ENCODE measurements at places on chromosomes 6 and 20.
A peak's percentile ranks its signal among the peaks of the same experiment; 100 is the strongest.

- no peak for DNase-seq
Observed at GRCh38 chr6:44052419-44053023, 74.7 kb downstream of the MRPL14 start.

DNA sequence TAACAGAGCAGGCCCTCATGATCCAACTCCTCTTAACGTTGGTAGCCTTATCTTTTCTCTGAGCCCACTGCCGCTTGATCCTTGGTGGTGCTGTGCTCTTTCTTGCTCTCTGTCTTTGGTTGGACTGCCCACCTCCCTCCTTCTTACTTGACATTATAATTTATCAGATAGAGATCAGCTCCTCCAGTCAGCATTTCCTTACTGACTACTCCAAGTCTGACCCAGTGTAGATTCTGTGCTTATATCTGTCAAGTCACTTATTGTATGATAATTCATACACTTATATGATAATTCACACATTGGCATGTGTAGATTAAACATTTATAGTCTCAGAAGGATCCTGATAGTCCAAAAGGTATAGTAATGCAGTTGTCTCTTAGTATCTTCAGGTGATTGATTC lies 18.1 kb downstream of the PTPRA start:
- DNase-seq: no peak

- peak; percentile 44 for DNase-seq
Observed at GRCh38 chr6:52233975-52234823, 10.1 kb downstream of the IL17F start.

GRCh38 chr6:142307963-142308748 lies 6.3 kb downstream of the ADGRG6 start:
- no peak for DNase-seq

GRCh38 chr6:158539413-158539812 lies 20.5 kb upstream of the TMEM181 start:
- no peak for DNase-seq

GRCh38 chr6:34285448-34286164 lies 36.8 kb upstream of the SMIM29 start:
- no peak for DNase-seq

DNA sequence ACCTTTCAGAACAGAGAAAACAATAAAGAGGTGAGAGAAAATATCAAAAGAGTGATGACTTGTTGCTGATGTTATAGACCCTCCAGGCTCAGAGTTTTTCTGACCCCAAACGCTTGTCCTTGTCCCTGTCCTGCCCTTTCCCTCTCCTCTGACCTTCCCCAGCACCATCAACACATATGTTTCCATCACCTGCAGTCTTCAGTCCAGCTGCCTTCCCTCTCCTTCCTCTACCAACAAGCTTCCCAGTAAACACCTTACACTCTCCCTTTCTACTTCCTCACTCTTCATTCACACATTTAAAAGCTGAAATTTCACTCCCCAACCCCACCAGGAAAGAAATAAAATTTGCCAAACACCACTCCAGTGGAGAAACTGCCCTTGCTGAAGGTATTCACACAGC lies 25.4 kb upstream of the AFDN start:
- no peak for DNase-seq

DNA sequence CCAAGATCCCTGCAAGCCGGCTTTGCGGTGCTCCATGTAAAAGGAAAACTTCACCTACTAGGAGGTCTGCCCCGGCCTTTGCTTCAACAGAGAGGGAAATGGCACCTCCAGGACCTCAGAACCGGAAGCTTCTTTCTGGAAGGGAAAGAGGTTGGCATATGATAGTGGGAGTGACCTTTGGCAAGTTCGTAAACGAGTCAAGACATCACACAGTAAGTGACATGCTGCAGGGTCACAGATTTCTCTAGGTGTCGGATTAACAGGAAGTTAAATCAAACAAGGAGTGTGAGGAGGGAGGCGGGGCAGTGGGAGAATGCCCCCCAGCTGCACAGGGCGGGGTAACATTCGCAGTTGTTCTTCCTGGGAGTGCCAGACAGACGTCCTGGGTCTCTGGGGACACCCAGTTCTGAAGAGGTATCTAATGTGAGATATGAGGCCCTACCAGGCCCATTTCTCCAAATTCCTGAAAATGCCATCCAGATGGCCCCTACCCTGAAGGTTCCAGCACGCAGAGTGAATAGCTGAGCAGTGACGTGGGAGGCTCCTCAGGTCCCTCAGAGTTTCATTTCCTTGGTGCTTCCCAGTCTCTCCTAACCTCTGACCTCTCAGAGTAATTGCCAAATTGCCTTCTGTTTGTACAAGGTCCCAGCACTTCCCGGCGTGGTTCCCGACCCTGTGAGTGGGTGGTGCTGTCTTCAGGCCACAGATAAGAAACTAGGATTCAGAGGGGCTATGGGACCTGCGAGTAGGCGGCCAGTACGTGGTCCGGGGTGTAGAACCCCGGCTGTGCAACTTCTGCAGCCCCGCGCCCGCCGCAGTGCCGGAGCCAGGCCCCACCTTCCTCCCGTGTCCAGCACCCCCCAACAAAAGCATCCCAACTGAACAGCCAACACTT lies 1.9 kb downstream of the RRBP1 start:
- DNase-seq: no peak

GRCh38 chr6:7975764-7976146 lies 65.2 kb upstream of the TXNDC5 start:
- DNase-seq: no peak

DNA sequence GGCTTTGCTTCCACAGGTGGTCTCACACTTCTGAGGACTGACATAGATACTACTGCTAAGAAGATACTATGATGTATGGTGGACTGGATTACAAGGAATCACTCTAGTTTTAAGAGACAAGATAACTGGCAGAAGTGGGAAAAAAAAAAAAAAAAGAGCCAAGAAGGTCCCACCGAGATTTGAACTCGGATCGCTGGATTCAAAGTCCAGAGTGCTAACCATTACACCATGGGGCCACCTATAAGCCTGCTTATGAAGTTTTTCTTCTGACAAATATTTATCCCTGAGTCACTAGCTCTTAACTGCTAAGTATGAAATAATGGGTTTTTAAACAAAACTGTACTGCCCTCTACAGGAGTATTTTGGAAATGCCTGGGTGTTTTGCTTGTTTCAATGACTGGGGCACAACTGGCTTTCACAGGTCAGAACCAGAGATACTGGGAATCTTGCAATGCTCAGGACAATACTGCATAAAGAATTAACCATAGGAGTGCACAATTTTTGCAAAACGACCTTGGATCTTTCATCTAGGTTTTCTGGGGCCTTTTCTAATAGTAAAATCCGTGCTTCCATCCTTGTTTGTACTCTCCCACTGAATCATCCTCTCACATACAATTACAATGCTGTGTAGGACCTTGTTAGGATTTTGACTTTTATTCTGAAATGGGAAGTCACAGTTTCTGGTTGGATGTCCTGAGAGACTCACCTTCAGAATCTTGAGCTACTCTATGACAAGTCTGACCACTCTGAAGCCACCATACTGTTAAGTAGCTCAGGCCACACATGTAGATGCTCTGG lies 116.3 kb downstream of the OR2B2 start:
- DNase-seq: peak; percentile 67

GRCh38 chr6:33595001-33595846 lies 15.1 kb upstream of the BAK1 start:
- no peak for DNase-seq

- DNase-seq: no peak
Observed at GRCh38 chr6:170180671-170181337, 110.1 kb downstream of the DLL1 start.

- DNase-seq: no peak
Observed at GRCh38 chr6:24768361-24768760, 6.4 kb upstream of the GMNN start.

- no peak for DNase-seq
Observed at GRCh38 chr6:12009876-12010634, 2.1 kb upstream of the HIVEP1 start.

- DNase-seq: peak; percentile 91
Observed at GRCh38 chr6:33840048-33840926, 36.5 kb upstream of the MLN start.

GRCh38 chr6:39934131-39934757 lies at the start of gene MOCS1:
MOCS1 (minus strand) TSS chr6:39934462; CDS start chr6:39934417, 45 bp downstream.
- peak; percentile 18 for DNase-seq

DNA sequence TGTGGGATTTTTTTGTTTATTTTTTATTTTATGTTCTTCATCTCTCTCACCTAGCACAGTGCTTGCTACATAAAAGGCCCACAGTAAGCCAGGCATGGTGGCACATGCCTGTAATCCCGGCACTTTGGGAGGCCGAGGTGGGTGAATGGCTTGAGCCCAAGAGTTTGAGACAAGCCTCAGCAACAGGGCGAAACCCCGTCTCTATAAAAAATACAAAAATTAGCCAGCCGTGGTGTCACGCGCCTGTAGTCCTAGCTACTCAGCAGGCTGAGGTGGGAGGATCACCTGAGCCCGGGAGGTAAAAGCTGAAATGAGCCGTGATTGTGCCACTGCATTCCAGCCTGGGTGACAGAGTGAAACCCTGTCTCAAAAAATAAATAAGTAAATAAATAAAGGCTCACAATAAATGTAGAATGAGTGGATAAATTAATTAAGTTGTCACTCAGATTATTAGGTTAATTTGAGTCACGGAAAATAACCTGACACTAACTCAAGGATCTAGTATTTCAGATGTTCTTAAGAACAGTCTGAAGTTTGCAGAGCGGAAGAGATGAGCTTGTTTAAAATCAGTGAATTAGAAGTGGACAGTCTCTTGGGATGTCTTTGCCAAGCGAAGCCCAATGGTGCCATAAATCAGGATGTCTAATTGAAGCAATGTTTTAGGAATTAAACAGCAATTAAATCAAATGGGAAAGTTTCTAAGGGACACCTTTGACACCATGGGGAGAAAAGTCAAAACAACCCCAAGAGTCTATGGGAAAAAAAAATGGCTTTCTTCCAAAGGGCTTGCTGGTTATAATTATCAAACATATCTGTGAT lies 214.4 kb downstream of the ZNF217 start:
- DNase-seq: no peak

- no peak for DNase-seq
Observed at GRCh38 chr6:167691533-167692312, 135.0 kb upstream of the AFDN start.

GRCh38 chr6:44267252-44267651 lies 1.9 kb upstream of the NFKBIE start:
- no peak for DNase-seq

- DNase-seq: no peak
Observed at GRCh38 chr6:125367036-125367782, 65.4 kb upstream of the HDDC2 start.

GRCh38 chr20:6122873-6123648 lies at the start of gene FERMT1:
FERMT1 (minus strand) TSS chr20:6123030; CDS start chr20:6119554, 3,476 bp downstream.
- DNase-seq: peak; percentile 70
